ENCODE measurements at places on chromosomes 2 and 18.

DNA sequence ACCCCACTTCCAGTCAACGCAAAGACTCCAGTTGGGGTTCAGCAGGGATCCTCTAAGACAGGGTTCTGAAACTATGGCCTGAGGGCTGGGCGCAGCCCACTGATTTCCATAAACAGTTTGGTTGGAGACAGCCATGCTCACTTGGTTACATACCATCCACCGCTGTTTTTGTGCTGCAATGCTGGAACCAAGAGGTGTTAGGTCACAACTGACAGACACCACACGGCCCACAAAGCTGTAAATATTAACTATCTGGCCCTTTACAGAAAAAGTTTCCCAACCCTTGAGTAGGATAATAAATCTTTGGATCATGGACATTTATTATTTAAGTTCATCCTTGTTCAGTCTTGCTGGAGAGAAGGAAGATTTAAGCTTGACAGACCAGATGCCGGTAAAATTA is 8.4 kb upstream of the CD226 start:
- DNase-seq: no peak

DNA sequence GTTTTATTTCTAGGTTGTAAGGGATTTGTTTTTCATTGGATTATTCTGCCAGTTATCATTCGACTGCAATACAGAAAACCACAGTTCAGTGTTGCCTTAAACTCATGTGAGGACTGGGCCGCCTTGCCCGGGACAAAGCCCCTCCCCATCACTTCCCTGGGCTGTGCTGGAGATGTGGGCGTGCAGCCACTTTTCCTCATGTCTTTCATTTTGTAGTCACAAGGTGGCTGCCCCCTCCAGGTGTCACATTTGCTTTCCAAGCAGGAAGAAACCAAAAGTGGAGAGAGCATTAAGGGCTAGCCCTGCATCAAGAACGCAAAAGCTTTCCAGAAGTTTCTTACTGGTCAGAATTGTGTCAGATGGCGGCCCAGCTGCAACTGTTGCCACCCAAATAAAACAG is 492.5 kb upstream of the ID2 start:
- no peak for DNase-seq

DNA sequence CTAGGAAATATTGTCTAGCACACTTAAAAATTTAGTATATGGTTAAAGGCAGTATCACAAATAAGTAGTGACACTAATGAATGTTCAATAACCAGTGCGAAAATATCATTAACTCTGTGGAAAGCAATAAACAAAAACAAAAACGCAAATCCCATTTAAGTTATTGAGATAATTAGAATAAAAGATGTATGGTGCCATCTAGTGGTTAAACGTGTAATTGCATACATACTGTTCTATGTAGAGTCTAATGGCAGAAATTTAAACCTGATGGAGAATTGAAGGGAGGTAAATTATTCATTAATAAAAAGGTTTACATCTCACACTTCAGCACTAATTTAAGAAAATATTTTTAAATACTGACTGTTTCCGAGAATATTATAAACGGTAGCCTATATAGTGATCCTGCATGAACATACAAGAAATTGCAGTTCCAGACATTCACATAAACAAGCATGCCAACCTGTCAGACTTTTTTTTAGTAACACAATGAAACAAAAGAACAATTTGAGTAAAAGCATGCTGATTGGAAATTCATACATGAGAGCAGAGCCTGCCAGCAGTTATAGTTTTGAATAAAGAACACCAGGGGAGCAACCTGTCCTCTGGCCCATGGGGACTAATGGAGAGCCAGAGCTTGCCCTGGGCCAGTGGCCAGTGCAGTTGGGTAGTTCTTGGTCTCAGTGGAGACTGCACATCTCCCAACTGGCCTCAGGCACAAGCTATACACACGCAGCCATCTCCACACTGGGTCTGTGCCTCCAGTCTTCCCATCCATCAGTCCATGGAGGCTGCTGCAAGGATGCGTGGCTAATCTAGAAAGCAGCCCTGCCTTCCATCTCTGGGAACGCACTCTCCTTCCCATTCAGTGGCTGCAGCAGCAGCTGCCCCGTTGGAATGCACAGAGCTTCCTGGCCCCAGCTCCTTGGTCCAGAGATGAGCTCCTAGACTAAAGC is 28.0 kb downstream of the GCG start:
- peak; percentile 53 for DNase-seq

DNA sequence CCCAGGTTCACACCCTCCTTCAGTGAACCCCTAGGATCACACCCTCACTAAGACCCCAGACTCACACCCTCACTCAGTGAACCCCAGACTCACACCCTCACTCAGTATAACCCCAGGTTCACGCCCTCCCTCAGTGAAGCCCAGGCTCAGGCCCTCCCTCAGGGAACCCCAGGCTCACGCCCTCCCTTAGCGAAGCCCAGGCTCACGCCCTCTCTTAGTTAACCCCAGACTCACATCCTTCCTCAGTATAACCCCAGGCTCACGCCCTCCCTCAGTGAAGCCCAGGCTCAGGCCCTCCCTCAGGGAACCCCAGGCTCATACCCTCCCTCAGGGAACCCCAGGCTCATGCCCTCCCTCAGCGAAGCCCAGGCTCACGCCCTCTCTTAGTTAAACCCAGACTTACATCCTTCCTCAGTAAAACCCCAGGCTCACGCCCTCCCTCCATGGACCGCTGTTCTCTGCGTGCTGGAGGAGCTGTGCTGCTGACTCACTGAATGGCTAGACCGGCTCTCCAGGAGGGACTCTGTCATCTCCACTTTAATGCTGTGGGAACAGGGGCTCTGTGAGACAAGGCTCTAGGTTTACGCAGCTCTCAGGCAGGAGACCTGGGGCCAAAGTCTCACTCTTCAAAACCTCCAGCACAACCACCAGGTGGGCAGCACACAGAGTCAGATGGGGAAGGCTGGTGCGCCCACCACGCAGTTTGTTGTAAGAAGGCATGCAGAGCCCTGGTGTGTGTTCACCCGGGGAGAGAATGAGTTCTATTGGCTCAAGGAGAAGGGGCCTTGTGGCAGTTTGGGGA is 506.9 kb upstream of the MYT1L start:
- no peak for DNase-seq

DNA sequence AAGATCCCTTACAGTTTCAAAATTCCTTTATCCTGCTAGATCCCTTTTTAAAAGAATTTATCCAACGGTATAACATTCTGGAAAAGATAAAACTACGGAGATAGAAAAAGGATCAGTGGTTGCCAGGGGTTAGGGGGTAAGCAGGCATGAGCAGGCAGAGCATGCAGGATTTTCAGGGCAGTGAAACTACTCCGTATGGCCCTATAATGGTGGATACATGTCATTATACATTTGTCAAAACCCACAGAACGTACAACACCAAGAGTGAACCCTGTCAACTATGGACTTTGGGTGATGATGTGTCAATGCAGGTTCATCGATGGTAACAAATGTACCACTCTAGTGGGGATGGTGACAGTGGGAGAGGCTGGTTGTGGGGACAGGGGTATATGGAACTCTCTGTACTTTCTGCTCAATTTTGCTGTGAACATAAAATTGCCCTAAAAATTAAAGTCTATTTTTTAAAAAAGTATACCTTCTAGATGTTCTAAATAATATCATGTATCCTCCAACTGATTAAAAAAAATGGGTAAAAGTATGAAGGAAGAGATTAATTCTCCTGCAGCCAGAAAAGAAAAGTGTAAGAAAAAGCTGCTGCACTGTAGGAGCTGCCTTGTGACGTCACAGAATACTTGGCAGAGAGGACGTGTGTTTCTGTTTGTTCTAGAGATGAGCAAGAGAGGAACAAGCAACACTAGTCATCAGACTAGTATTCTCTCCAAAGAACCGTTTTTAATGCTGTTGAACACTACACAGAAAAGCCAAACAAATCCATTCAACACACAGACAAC is 23.6 kb downstream of the ANKRD44 start:
- DNase-seq: no peak

GRCh38 chr2:173511942-173512341 is 157.3 kb downstream of the CDCA7 start:
- DNase-seq: no peak

DNA sequence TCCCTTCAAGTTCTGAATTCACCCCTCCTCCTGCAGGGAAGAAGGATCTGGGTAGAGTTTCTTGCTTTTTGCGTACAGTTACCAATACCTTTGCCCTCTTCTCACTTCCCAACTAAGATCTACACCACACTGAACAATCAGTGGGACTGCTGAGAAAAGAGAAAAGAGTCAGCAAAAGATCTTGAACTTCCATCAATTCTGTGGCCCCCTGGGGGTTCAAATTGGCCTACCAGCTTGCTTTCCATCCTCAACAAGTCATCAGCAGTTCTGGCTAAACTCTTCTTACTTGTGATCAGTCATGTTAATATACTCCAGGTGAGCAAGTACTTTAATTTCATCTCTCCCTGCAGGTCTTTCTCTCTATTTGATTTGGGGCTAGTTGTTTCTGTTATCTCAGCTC is 739.3 kb upstream of the LRRTM4 start:
- DNase-seq: no peak

DNA sequence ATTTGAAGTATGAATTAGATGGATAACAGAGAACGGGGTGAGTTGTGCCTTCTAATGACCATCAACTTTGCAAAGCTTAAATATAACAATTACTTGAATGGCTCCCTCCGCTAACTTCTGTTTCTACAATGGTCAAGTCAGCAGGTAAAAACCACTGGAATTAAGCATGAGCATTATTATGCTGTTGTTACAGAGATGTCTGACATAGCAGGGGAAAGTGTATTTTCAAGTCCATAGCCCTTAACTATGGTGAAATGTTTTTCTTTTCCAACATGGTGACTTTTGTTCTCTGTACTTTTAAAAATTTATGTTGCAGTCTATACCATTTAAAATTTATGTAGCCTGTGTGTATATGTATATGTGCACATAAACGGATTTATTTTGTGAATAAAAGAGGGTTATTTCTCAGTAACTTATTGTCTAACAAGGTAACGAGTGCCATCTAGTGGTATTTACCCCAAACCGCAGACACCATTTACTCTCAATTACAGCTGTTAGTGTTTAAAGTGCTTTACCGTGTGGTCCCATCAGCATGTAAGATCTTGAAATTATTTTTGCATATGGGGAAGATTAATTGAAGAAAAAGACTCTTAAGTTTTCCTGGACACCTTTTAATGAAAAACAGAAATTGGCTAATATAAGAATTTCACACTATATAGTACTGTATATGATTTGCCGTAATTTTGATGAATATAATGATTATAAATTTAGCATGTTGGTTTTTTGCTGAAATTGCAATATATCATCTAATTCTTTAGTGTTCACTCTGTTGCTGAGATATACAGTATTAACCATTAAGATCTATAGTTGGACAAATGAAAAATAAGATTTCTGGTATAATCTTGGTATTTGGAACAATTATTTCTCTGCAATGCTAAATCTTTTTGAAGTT is 78.2 kb downstream of the UBE2E3 start:
- DNase-seq: peak; percentile 59

- DNase-seq: no peak
Observed at GRCh38 chr2:20156836-20157192, 68.1 kb downstream of the SDC1 start.

DNA sequence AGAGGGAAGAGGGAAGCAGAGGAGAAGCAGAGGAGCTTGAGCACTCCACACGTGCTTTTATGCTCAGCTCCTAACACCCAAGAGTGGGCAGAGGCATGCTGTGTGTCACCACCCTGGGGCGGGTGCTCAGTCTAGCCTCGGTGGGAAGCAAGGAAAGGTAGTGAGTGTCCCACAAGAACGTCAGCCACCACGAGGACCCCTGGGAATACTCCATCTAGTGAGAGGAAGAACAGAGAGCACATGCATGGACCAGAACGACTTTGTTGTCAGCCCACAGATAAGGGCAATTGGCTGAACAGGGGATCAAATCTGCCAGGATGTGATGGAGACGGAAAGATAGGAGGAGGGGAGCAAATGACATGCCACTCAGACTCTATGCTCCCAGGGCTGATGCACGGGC is 83.4 kb downstream of the XDH start:
- DNase-seq: no peak

Measured in SK-N-DZ (cell line).